ENCODE measurements at places on chromosomes 4 and X.

DNA sequence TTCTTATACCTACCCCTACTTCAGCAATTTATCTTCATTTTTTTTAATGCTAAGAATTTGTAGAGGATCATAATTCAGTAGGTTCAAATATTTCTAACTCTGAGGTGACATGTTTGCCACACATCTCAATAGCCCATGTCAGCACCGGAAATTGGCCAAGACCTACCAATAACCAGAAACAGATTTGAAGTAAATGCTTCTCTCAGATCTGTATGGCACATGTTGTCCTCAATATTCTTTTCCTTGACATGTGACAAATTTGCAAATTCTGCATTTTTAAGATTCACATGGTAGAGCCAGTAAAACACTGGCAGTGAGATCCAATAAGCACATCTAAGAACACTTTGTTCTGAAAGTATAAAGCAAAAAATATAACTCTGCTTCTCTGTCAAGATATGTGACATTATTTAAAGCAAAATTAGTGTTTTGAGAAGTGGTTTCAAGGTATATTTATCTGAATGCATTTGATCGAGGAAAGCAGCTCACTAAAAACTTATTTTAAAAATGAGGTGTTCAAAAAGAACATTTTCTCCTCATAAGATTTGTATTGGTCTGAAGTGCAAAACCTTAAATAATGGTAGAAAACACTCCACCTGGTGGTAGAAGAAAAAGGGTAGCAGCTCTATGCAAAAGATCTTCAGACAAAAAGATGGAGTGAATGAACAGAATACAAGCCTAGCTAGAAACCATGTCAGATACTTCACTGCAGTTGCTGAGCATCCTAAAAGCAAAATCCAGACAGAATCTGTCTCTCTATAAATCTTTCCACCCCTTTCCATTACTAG lies 513.8 kb upstream of the FAM241A start:
- peak; percentile 47 for DNase-seq

GRCh38 chr4:183921335-183921734 lies 16.2 kb downstream of the STOX2 start:
- DNase-seq: no peak

DNA sequence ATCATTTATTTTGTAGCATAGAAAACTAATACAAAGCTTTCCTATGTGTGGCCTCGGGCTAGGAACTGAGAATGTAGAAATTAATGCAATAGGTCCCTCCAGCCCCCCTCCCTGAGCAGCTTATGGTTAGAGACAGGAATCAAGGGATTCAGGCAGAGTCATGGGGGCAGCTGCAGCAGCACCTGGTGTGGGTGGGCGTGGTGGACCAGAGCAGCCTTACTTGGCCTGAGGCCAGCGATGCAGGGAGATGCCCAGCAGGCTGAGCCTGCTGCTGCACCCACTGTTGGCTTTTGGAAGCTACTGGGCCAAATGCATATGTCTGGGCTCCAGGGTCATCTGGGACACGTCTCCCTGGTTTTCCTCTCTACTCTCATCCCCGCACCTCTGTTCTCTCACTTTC lies 74.0 kb downstream of the STK32B start:
- DNase-seq: no peak

GRCh38 chrX:77342004-77342403 lies 105.2 kb upstream of the FGF16 start:
- no peak for DNase-seq

- DNase-seq: no peak
These were observed 592.0 kb downstream of the IQCM start for GRCh38 chr4:149223659-149224058.

DNA sequence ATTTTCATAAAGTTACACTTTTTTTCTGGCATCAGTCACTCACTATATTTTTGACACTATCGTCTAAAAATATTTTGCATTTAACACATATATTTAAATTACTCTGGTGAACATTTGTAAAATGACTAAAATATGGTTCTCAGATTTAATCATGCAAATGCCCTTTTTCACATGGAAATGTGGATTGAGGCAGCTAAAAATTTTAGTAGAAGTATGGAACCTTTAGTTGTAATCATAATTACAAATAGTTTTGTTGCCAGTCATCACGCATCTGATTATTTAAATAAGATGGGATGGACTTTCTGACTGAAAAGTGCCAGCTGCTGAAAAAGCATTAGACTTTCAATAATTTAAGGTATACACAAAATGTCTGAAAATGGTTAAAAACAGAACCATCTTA lies 119.3 kb downstream of the PDHA2 start:
- no peak for DNase-seq

DNA sequence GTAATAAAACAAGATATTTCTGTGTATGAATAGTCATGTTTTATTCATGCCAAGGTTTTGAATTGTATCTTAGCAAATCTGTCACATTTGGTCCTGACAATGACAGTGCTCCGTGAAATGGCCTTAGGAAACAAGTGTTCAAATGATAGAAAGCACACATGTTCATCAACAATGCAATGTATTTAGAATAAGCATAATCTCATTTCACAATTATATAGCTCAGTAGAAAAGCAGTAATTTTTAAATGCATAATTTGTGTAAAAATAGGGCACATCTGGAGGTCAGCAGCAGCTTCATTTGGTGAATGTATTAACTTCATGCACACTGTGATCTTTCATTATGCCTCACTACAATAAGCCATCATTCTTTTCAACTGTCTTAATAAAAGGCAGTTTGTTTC lies 380.4 kb downstream of the GPM6A start:
- DNase-seq: no peak
